ENCODE measurements at places on chromosomes 3 and 15. TPM values are rescaled to one million over a fixed set of nuclear protein-coding genes. Genes with fewer than 3 reads are reported as not detected.

The GABRB3 gene
- polyA plus RNA-seq: 2.5 TPM

The SLC28A2 gene
- not detected for polyA plus RNA-seq

The CCDC191 gene
- polyA plus RNA-seq: 3.1 TPM

The RYR3 gene
- 5.1 TPM for polyA plus RNA-seq

The TMC3 gene
- 0.62 TPM for polyA plus RNA-seq

The TICRR gene
- polyA plus RNA-seq: 0.13 TPM

The TMEM45A gene
- 30.3 TPM for polyA plus RNA-seq

The GRAMD2A gene
- polyA plus RNA-seq: 0.19 TPM

The CTNNB1 gene
- polyA plus RNA-seq: 230 TPM

The CPEB1 gene
- 11.0 TPM for polyA plus RNA-seq

The CDHR4 gene
- 0.10 TPM for polyA plus RNA-seq

The PLD1 gene
- polyA plus RNA-seq: 3.5 TPM

The LDHAL6B gene
- not detected for polyA plus RNA-seq

The LRRC34 gene
- 2.0 TPM for polyA plus RNA-seq

Data from urinary bladder (tissue), 4 donors.